Activated naive CD4-positive, alpha-beta T cell treated with anti-CD3 and anti-CD28 coated beads for 36 hours (primary cell): ENCODE measurements at places on chromosomes 1 and 21. TPM values are rescaled to one million over a fixed set of nuclear protein-coding genes. Genes with fewer than 3 reads are reported as not detected.

GRCh38 chr21:35344582-35344981, 295.5 kb upstream of the RUNX1 start:
- no peaks in the 10 kb centered on the region for H3K36me3 ChIP-seq
- H3K27me3 ChIP-seq, result peaks cover 4% of the 10 kb centered on the region
- no peak overlapping the region for H3K4me3 ChIP-seq
- peaks cover 40% of the 10 kb centered on the region for H3K4me1 ChIP-seq
- H3K27ac ChIP-seq, result peak overlapping the region; percentile 93

- no peak overlapping the region for H3K27ac ChIP-seq
- H3K36me3 ChIP-seq, result no peaks in the 10 kb centered on the region
- peaks cover 3% of the 10 kb centered on the region for H3K27me3 ChIP-seq
Observed at GRCh38 chr1:230824919-230825721, 43.2 kb downstream of the C1orf198 start.

GRCh38 chr1:39394598-39394997, 96.8 kb upstream of the BMP8A start:
- peaks cover 21% of the 10 kb centered on the region for H3K36me3 ChIP-seq
- no peak overlapping the region for H3K4me3 ChIP-seq
- peak; percentile 58 for DNase-seq
- peak overlapping the region; percentile 43 for H3K27ac ChIP-seq

PLEKHA6 gene
- total RNA-seq, result 0.52 TPM

- no peaks in the 10 kb centered on the region for H3K4me1 ChIP-seq
- H3K36me3 ChIP-seq, result no peaks in the 10 kb centered on the region
- H3K27me3 ChIP-seq, result no peaks in the 10 kb centered on the region
- no peak overlapping the region for H3K4me3 ChIP-seq
- H3K27ac ChIP-seq, result no peak overlapping the region
- no peak for DNase-seq
Observed at GRCh38 chr1:61230523-61230922, 148.2 kb downstream of the NFIA start.

DNA sequence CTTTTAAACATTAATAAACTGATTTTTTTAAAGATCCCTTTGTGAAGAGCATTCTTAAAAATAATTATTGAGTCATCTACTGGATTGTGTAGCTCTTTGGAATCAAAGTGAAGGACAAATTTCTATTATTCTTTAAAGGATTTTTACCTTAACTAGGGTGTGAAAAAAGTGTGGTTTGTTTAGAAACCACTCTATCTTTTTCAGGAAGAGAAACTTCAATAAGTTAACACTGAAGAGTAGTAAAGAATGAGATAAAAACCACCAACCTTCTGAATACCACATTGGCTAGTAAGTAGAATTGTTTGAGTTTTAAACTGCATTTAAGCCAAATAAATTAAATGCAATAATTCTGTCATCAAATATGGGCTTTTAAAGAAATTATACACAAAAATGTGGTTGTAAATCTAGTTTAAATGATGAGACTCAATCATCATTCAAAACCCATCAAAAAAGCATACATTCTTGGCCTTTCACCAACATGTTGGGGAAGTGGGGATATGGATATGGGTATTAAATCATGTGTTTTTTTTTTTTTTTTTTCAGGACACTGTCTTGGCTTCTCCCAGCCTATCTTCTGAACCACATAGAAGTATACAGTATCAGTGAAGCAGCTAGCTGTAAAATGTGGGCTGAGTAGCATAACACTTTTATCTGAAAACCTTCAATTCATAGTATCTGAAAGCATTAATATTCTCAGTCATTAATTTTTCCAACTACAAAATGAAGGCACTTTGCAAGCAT, 4.8 kb downstream of the S1PR1 start:
- no peaks in the 10 kb centered on the region for H3K27me3 ChIP-seq
- peak overlapping the region; percentile 54 for H3K4me3 ChIP-seq
- peak overlapping the region; percentile 69 for H3K27ac ChIP-seq
- DNase-seq, result no peak
